T-cell (primary cell): ENCODE measurements at places on chromosomes 3 and 15.

DNA sequence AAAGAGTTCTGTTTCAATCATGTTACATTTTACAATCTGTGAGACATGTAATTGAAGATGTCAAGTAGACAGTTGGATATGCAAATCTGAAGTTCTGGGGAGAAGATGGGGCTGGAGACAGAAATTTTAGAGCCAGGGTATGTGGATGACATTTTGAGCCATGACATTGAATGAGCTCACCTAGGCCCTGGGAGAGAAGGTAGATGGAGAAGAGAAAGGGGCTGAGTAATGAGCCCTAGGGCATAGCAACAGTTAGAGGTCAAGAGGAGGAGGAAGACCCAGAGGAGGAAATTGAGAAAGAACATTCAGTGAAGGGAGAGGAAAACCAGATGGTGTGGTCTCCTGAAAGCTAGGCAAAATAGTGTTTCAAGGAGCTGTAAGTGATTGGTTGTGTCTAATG, 15.3 kb downstream of the TMEM266 start:
- no peak overlapping the region for H3K27ac ChIP-seq
- no peaks in the 10 kb centered on the region for H3K4me1 ChIP-seq
- no peaks in the 10 kb centered on the region for H3K27me3 ChIP-seq
- H3K4me3 ChIP-seq, result no peak overlapping the region
- no peaks in the 10 kb centered on the region for H3K36me3 ChIP-seq
- no peak for DNase-seq

DNA sequence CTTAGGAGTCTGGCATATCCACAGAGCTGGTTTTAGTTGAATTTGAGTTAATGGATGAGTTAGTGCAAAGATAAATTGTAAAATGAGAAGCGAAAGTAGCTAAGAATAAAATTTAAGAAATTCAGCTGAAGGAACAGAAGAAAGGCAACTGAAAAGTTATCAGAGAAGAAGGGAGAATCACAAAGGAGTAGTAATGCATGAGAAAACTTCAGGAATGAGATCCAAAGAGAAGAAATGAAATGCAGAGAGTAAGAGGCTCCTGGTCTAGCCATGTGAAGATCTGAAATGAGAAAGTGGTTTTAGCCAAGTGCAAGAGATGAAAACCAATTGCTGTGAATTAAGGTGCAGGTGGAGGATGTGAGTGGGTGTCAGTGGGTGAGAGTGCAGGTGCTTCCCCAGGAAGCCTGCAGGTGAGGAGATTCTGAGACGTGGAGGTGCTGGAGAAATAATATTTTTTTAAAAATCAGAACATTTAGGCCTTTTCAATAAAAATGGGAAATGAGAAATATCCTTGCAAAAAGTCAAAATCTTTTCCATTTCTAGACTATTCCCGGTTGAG, 18.5 kb downstream of the KBTBD8 start:
- H3K4me3 ChIP-seq, result no peak overlapping the region
- no peaks in the 10 kb centered on the region for H3K27me3 ChIP-seq
- H3K4me1 ChIP-seq, result no peaks in the 10 kb centered on the region
- H3K27ac ChIP-seq, result no peak overlapping the region

- no peak for DNase-seq
- H3K27me3 ChIP-seq, result peaks cover 70% of the 10 kb centered on the region
- H3K4me1 ChIP-seq, result peaks cover 7% of the 10 kb centered on the region
- H3K36me3 ChIP-seq, result no peaks in the 10 kb centered on the region
- no peak overlapping the region for H3K4me3 ChIP-seq
Measured at GRCh38 chr3:128433837-128434165, 32.9 kb downstream of the DNAJB8 start.

DNA sequence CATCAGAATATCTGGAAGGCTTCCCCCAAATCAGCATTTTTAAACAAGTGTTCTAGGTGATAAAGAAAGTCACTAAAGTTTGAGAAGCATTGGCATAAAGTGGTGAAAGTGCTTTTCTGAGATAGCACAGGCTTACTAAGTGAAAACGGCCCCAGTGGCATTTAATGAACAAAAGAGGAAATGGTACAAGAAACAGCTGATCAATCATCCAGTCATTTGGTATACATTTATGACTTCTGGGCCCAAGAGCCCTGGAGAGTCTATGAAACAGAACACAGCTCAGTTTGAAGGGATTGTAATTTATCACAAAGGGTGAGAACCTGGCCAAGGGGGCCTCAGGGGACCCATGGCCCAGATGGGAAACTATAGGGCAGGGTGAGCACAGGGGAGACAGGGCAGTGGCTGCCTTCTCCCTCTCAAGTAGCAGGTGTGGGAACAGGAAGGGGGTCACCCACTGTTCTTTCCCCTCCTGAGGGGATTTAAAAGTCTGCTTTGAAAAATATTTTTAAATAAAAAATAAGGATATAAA, 265.5 kb upstream of the ROPN1 start:
- H3K4me3 ChIP-seq, result no peak overlapping the region
- H3K4me1 ChIP-seq, result no peaks in the 10 kb centered on the region
- no peak overlapping the region for H3K27ac ChIP-seq

DNA sequence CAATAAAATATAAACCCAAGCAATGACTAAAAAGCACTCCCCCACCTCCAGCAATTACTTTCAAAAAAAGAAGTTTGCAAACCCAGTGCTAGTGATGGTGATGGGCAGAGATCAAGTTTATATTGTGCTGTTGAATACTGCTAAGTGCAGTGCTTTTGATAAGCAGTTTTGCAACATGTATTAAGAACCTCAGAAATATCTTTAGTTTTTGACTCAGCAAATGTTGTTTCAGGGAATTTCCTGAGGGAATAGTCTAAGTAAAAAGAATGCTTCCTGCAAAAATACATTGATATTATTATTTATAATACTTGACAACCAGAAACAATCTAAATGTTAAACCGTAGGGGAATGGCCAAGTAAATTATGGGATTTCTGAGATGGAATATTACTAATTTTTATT, 69.3 kb downstream of the ADAMTSL3 start:
- H3K4me1 ChIP-seq, result no peaks in the 10 kb centered on the region
- H3K4me3 ChIP-seq, result no peak overlapping the region
- no peaks in the 10 kb centered on the region for H3K27me3 ChIP-seq
- H3K27ac ChIP-seq, result no peak overlapping the region
- H3K36me3 ChIP-seq, result no peaks in the 10 kb centered on the region
- no peak for DNase-seq
